ENCODE measurements at places on chromosomes 5 and 9. TPM values are rescaled to one million over a fixed set of nuclear protein-coding genes. Genes with fewer than 3 reads are reported as not detected.

DNA sequence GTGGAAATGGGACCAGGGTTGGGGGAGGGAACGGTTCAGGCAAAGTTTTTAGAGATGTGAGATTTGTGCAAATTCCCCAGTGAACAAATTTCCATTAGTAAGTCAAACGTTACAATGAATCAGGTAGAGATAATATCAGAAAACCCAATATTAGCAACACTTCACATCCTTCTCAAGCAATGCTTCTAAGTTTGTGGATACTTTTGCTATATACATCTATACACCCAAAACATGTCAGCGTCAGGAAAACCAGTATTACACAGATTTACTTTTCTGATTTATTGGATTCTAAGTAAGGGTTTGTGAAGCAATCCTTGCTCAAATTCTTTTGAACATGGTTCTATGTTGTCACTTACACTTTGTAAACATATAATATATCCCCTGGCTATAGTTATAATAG is 6.5 kb downstream of the ALDH1A1 start:
- no peak for DNase-seq

DNA sequence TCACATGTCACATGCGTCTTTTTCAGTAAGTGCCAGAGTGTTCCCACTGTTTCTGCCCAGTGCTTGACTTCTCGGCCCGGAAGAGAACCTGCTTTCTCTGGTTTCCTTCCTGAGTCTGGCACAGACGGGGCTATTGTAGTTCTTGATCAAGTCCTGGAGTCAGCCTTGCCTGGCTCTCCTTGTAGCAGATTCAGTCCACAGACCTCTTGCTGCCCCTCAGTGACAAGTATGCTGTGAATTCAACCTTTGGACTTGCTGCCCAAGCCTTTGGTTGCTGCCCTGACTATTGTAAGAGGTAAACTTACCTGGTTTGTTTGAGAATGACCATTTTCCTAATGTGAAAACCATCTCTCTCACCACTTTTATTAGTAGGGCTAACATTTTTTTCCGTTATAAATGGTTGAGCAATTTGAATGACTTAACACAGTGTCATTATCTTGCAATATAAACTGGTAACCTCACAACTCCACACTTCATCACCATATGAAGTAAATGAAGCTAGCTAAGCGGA is 24.7 kb downstream of the ZBTB34 start:
- DNase-seq, result no peak

DNA sequence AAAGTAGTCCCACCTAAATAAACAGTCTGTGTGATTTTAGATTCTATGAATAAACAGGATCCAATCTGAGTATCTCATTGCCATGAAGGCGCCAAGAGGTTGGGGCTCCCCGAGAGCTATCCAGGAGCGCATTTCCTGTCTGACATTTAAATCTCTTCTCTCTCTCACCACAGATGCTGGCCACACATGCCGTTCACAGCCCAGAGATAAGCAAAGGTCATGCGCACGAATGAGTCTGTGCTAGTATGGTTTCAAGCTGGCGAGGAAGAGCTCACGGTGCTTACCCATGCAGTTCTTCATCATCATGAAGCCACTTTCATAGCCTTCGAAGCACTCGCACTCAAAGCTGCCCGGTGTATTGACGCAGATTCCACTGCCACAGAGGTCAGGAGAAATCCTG is 199.4 kb downstream of the FBN2 start:
- DNase-seq, result no peak

DNA sequence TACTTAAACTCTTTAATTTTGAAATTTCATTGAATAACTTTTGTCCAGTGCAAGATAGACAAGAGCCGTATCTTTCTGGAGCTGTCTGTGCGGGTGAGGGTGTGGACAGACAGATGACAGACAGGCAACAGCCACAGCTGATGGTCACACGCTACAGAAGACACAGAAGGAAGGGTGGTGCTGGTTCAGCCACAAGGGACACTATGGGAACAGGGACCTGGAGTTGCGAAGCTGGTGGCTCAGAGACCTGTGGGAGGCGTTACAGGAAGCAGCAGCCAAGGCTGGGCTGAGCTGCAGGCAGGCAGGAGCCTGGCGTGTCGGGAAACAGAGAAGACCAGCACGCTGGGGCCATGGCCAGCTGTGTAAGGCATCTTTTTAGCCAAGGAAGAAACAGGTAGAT is 104.4 kb downstream of the WNK2 start:
- DNase-seq, result peak; percentile 32

DNA sequence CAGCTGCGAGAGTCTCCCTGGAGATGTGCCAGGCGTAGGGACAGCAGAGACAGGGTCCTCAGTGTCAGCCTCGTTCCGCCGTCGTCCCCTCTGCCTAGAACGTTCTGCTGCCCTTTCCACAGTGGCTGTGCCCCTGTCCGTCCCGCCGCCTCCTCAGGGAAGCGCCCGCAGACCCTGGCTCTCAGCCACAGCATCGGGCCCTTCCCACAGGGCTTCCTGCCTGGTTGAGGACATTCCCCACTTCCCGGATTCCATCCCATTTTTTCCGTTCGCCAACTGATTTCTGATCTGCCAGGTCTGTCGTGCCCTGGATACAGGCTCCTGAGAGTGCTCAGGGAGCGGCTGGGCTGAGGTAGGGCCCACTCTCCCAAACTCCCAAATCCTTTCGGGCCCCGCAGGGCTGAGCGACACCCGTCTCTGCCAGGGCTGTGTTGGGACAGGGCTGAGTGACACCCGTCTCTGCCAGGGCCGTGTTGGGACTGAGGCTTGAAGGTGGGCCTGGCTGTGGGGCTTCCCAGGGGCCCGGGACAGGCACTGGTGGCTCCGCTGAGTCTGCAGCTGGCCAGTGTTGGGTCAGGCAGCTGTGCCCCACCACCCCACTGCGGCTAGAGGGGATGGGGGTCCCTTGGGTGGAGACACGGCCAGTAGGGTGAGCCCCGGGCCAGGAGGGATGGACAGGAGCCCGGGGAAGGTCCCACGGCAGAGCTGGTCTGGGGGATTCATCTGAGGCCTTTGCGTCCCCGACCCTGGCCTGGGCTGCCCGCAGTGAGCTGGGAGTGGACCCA is 15.9 kb downstream of the DNLZ start:
- DNase-seq, result no peak

GRCh38 chr5:78747055-78747454 is 98.5 kb upstream of the LHFPL2 start:
- DNase-seq, result no peak

- no peak for DNase-seq
These were observed 73.9 kb downstream of the PIK3R1 start for GRCh38 chr5:68289498-68289897.

DNA sequence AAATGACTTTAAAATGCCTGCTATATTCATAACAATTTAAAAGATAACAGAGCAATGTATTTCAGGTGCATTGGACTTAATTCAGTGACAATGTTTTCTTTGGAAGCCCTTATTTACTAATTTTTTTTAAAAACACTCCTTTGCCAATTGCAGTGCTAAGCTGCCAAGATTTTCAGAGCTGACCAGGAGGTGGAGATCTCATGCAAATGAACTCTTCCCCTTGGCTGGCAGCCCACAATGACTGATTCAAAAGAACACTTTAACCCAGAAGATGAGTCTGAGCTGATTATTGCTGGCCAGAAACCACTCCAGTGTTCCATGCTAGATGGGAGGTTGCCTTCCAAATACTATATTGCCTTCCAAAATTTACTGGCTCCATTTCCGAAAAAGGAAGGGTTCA is 128.3 kb upstream of the CCNH start:
- DNase-seq, result peak; percentile 62

DNA sequence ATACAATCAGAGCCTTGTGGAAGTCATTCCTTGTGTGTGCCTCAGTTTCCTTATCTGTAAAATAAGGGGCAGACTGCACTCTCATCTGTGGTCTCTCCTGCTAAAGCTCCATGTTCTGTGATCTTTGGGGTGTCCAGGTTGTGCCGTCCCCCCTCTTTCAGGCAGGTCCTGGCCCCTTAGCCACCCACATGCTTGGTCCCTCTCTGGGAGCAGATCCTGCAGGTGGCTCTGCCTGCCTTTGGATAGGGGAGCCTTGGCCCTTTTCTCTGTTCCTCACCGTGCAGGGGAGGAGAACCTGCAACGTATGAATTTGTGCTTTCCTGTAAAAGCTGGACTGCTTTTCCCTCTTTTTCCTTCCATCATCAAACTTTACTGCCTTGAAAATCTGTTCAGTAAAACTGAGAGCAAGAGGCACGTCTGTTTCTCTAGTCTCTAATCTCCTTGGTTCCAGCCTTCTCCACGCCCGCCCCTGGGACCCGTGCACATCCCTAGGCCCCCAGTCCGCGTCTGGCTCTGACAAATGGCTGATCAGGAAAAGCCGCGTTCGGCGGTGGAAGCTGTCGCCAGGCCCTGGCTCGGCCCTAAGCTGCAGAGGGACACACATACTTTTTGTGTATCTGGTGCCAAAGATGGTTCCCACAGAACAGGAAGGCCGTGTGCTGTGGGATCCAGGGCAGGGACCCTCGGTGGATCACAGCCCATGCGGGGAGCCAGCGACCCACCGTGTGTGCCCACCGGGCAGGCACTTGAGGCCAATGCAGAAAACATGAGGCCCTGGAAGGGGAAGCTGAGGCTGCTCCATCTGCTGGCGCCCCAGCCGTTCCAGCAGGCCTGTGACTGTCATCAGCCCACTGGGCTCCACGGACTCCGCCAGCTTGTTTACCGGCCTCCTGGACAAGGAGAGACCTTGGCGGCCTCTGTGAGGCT is 43.4 kb upstream of the COL5A1 start:
- DNase-seq, result peak; percentile 78

GRCh38 chr5:87170799-87171198 is 96.9 kb upstream of the RASA1 start:
- no peak for DNase-seq

GRCh38 chr5:9657819-9658218 is 27.7 kb upstream of the TAS2R1 start:
- no peak for DNase-seq

Gene MELK
- 1.1 TPM for total RNA-seq

Gene C7
- 566 TPM for total RNA-seq

Gene CD74
- total RNA-seq, result 252 TPM

Gene KCNMB1
- 2.3 TPM for total RNA-seq

All from right cardiac atrium (tissue), 5 donors.